ENCODE measurements at places on chromosomes 6 and 20.

- peak; percentile 22 for DNase-seq
These were observed 39.2 kb upstream of the RNF8 start for GRCh38 chr6:37314487-37315156.

DNA sequence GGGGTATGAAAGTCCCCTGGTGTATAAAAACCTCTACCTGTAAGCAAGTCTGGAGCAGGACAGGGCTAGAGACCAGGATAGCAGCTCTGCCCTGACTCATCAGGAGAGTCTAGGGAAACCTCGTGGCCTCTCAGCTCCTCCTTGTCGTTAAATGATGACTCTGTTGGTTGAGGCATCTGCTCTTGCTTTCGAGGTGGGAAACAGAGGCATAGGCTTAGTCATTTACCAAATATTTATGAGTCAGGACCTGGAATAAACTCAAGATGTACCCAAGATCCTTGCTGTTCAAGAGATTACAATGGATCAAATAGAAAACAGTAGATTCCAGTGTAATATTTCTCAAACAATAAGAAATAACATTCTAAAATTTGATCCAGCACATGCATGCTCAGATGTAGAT is 5.5 kb downstream of the MANBAL start:
- DNase-seq, result peak; percentile 99

DNA sequence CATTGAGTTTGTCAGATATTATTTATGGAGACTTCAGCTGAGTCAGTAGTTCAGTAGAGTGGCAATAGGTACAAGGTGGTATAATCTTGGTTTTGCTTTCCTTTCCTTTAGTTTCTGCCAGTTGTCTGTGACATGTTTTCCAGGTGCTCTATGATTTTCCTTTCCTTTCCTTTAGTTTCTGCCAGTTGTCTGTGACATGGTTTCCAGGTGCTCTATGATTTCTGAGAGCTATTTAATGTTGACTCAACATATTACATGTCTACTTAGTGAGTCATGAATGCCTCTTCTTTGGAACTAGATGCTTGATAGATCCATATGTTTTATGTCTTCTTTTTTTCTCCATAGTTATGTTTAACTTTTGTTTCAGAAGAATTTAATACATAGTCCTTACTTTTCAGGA is 186.4 kb upstream of the DEFB112 start:
- DNase-seq, result no peak

DNA sequence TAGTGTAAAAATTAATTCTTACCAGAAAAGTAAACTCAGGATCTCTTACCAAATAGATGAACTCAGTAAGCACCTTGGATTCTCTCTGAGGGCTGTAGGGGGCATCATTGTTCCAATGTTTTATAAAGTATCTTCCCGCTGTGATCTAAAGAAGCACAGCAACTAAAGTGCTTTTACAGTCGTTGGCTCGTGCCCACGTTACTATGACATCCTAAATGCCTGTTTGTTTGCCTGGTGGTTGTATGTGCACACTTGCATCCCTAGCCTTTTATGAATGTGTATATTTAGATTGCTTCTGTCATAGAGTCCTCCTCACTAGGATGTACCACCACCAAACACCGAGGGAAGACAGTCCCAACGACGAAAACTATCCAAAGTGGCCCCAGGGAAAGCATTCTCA is 34.5 kb downstream of the SLX4IP start:
- DNase-seq, result peak; percentile 67

- no peak for DNase-seq
These were observed 16.7 kb downstream of the TSBP1 start for GRCh38 chr6:32355018-32355417.

DNA sequence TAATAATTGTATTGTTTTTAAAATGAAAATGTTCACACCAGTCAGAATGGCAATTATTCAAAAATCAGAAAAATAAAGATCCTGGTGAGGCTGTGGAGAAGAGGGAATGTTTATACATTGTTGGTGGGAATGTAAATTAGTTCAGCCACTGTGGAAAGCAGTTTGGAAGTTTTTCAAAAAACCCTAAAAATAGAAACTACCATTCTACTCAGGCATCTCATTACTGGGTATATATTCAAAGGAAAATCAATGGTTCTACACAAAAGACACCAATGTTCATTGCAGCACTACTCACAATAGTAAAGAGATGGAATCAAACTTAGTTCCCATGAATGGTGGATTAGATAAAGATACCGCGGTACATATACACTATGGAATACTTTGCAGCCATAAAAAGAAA is 461.5 kb upstream of the ADGRB3 start:
- DNase-seq, result no peak
